ENCODE measurements at places on chromosomes 12 and 14.
A peak's percentile ranks its signal among the peaks of the same experiment; 100 is the strongest.

- DNase-seq, result no peak
These were observed 64.4 kb upstream of the OSBPL8 start for GRCh38 chr12:76623931-76624330.

- peak; percentile 82 for DNase-seq
These were observed 711 bp upstream of the ETV6 start for GRCh38 chr12:11648514-11649412.

DNA sequence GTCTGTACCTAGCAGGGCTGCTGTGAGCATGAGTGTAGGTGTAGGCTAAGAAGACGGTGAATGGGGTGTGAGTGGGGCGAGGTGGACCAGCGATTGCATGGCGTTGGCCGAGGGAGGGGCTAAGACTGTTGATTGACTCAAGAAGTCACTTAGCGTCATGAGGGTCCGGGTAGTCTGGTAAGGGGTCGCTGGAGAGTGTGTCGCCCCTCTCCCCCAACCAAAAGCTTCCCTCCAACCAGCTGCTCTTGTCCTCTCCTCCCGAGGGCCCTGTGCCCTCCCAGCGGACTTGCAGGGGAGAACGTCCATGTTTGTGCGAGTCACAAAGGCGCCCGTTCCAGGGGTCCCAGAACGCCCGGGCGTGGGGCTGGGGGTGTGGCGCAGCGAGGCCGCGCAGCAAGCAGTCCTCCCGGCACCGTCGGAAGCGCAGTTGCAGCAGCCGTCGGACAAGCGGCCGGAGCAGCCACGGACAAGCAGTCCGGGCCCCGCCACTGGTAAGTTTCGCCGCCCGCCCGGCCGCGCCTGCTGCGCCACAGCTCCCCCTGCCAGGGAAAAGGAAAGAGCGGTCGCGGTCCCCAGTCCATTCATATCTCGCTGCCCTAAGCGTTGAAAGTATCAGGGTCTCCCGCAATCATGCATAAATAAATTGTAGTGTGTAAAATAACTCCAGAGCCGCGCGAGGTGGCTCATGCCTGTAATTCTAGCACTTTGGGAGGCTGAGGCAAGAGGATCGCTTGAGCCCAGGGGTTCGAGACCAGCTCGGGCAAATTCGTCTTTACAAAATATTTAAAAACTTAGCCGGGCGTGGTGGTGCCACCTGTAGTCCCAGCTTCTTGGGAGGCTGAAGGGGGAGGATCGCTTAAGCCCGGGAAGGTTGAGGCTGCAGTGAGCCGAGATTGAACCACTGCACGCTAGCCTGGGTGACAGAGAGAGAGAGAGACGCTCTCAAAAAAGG, at the start of gene CCDC63:
TSS of gene CCDC63 (plus strand) at position 373 of the 952 bp plus-strand sequence. CDS start 5,968 bp downstream, outside the sequence.
- peak; percentile 71 for DNase-seq

DNA sequence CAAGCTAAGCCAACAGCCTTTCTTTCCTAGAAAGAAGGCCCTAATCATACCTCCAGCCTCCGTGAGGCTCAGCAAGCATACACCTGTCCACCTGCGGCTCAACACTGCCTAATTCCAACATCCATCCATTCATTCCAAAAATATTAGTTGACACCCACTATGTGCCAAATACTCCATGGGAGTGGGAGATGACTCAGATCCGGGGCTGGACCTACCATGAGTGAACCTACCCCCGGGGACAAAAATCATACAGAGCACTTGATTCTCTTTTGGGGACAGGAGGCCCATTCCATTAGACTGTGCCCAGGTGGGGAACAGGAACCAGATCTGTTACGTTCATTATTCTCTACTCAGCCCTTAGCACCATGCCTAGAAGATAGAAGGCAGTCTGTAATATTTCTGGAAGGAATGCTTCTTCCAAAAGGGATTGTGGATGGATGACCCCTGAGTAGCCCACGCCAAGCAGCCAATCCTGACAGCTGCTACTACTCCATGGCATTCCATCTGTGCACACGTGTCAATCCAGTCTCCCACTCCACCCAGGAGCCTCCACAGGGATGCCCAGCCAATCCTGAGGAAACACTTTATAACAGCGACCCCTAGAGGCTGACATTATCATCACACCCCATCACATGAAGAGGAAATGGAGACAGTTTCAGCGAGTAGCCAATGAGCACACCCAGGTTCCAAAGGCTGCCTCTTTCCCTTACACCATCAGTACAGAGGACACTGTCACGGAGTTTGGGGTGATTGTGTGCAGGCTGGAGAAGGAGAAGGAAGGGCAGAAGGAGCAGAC, 170.7 kb downstream of the ESRRB start:
- peak; percentile 56 for DNase-seq

- DNase-seq, result peak; percentile 30
These were observed 49.3 kb downstream of the DLK1 start for GRCh38 chr14:100775831-100776591.

- DNase-seq, result peak; percentile 90
These were observed 29.1 kb downstream of the NFYB start for GRCh38 chr12:104108755-104109445.

DNA sequence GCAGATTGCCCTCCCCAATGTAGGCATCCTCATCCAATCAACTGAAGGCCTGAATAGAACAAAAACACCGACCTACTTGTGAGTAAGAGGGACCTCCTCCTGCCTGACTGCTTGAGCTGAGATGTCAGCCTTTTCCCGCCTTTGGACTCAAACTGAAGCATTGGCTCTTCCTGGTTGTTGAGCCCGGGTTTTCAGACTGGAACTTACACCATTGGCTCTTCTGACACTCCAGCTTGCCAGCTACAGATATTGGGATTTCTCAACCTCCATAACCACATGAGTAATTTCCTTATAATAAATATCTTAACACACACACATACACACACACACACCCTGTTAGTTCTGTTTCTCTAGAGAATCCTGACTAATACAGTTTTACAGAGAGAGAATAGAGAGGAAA, 173.4 kb upstream of the NTF3 start:
- no peak for DNase-seq

- DNase-seq, result no peak
These were observed 4.0 kb upstream of the AQP2 start for GRCh38 chr12:49946497-49946896.

DNA sequence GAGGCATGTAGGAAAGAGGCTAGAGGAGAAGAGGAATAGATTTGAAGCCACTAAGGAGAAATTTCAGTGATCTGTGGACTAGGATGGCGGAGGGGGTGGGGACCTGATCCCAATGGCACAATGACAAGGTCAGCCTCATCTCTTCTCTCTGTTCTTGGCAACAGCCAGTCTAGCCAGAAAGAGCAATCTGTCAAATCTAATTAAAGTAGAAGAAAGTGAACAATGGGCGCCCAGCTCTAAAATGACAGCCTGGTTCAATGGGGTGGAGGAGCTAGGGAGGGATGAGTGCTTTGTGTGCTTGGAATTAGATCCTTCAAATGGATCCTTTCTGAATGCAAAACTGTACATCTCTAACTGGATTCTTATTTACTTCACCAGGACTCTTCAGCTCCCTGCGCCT, 37.2 kb upstream of the TUBA1C start:
- DNase-seq, result no peak

DNA sequence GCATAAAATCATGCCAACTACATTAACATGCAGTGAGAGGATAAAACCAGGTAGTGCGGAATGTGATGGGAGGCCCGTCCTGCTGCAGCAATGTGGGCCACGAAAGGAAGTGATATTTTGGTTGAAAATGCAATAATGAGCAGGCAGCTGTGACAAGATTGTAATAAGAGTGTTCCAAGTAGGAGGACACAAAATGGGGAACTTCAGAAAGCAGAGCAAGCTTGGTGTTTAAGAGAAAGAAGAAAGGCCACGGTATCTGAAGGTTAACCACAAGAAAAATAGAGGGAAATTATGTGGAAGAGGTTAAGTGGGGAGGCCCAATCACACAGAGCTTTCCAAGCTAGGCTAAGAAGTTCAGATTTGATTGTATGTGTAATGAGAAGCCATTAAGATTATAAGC, 34.3 kb downstream of the OVCH1 start:
- DNase-seq, result no peak

DNA sequence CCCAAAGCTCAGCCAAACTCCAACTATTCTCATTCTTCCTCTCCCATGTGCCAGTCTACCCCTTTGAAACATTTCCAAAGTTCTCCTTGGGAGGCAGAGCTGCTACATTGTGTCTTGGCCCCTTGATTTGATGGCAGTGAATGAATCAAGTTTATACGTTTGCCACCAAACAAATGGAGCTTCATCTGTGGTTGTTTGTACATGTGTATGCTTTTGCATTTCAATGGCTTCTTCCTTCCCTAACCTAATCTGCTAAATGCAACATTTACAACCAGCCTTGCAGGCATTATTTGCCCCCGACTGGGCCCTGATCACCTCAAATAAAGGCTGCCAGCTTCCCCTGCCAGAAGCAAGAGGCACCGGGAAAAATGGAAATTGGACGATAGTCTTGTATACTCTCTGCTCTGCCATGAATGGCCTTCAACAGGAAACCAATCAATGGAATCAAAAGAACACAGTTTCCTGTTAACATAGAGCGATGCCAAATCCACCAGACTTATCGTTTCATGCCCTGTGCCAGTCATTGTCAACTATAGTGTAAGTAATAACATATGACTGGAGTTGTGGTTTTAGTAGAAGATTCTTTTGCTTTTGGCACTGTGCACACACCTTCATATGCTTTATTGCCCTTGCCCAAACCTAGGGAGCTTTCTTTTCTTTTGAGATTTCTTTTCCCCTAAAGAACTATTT, 97.8 kb downstream of the TMEM30B start:
- no peak for DNase-seq

DNA sequence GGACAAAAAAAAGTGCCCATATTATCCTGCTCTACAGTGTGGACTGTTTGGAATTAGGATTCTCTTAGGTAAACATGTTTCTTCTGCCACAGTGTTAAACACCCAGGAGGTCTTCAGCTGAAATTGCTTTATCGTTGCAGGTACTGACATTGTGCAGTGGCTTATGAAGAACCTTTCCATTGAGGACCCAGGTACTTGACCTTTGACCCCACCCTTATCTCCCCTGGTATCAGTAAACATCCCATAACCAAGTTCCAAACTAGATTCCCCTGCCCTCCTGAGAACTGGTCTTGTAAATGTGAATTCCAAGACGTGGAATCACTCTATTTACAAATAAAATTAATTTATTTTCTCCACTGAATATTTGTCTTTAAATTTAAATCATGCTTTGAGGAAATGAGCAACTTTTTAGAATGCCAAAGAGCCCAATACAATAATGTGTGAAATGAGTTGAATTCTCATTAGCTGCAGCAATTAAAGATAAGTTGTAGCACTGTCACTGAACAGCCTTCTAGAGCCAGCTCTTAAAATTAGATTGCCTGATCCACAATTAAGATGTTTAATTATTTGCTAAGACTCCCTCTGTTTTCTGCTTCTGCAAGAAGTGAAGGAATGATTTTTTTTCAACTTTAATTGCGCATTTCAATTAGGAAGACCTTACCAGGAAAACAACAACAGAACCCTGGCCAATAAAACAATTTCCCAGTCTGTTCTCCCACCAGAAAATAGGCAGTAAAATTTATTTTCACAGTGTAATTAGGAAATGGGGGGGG, 439.3 kb downstream of the DPF3 start:
- DNase-seq, result no peak

DNA sequence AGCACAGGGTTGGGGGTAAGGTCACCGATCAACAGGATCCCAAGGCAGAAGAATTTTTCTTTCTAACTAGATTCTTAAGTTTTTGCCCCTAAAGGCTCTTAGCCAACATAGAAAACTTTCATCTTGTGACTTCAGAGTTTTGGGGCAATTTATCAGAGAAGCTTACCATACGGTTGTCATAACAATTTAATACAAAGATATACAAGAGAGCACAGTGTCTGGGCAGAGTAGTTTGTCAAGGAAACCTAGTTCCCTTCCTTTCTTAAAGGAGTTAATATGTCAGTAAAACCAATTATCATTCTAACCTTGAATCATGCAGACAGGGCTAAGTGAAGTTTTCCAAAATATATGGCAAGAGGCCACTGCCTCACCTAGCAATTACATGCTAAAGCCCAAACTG, 18.4 kb downstream of the NR2C1 start:
- DNase-seq, result no peak

DNA sequence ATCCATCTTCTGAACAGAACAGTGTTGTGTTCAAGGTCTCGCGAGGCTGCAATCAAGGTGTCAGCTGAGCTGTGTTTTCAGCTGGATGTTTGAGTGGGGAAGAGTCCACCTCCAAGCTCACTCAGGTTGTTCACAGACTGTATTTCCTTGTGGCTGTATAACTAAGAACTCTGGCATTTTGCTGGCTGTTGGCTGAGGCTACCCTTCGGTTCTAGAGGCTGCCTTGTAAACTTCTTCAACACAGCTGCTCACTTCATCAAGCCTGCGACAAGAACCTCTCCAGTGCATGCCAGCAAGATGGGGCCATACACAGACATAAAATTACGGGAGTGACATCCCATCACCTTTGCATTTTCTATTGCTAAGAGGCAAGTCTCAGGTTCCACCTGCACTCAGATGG, 12.7 kb downstream of the FOS start:
- peak; percentile 39 for DNase-seq

DNA sequence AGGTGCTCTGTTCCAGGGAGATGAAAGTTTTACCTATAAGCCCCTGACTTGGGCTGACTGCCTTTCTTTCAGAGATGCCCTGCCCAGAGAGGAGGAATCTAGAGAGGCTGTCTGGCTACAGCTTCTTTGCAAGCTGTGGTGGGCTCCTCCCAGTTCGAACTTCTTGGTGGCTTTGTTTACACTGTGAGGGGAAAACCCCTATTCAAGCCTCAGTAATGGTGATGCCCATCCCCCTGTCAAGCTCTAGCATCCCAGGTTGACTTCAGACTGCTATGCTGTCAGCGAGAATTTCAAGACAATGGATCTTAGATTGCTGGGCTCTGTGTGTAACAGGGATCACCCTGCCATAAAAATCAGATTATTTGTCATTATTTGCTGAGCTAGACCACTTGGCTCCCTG, 377.6 kb downstream of the FLRT2 start:
- no peak for DNase-seq

DNA sequence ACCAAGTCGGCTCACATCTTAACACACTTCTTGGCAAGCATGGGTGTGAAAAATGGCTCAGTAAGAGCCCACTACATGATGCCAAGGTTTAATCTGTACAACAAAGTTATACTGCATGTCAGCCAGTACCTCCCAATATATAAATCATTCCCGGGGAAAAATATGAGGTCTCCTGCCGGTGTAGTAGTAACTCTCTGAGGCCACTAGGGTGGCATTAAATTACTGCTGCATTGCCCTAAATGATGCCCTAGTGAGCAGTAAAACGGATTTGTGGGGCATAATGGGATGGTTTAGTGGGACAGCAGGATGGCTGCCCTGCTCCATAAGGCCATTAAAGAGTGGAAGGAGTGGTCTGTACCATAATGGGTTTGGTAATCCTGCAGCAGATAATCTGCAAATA, 267.7 kb downstream of the MED13L start:
- DNase-seq, result no peak

GRCh38 chr14:30882431-30882830, 8.1 kb downstream of the COCH start:
- no peak for DNase-seq

Measured in activated CD8-positive, alpha-beta memory T cell treated with anti-CD3 and anti-CD28 coated beads, Interleukin-2, amount 50 U/mL, for 48 hours (primary cell).